Cardiac muscle cell (in vitro differentiated cells and primary cell): ENCODE measurements at places on chromosomes 11 and 22. TPM values are rescaled to one million over a fixed set of nuclear protein-coding genes. Genes with fewer than 3 reads are reported as not detected.

Gene ADM
- 79.6 and 144 TPM in 2 replicates for total RNA-seq

Gene BAIAP2L2
- 2.3 and 2.8 TPM in 2 replicates for total RNA-seq

DNA sequence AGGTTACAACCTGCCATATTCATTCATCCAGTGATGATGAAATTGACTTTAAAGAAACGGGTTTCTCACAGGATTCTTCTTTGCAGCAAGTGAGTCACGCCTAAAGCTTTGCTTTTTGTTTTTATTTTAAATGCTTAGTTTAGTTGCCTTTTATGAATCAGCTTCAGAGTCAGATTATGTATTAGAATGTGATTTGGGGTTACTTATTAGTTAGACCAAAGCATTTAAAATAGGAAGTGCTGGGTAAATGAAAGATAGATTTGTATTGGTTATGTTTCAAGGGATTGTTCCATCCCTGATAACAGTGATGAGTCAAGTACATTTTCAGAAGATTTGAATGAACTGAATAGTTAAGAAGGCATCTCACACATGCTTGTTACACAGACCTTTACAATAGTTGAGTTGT is 101.3 kb upstream of the GAL start:
- no peak overlapping the region for H3K27ac ChIP-seq
- no peaks in the 10 kb centered on the region for H3K27me3 ChIP-seq
- H3K4me1 ChIP-seq = no peaks in the 10 kb centered on the region
- H3K4me3 ChIP-seq = no peak overlapping the region

Gene OR2D2
- not detected in 2 replicates for total RNA-seq

- no peak for DNase-seq
- H3K4me1 ChIP-seq = peaks cover 39% of the 10 kb centered on the region
- no peaks in the 10 kb centered on the region for H3K36me3 ChIP-seq
- H3K4me3 ChIP-seq = no peak overlapping the region
- peak overlapping the region; percentile 38 for H3K27ac ChIP-seq
- H3K27me3 ChIP-seq = no peaks in the 10 kb centered on the region
Measured at GRCh38 chr11:73375830-73376159, 404 bp upstream of the RELT start.
